Stimulated activated CD4-positive, alpha-beta T cell treated with anti-CD3 and anti-CD28 coated beads, Interleukin-15, amount 100 ng/mL, for 1 hour (primary cell): ENCODE measurements at places on chromosomes 13 and 19.

DNA sequence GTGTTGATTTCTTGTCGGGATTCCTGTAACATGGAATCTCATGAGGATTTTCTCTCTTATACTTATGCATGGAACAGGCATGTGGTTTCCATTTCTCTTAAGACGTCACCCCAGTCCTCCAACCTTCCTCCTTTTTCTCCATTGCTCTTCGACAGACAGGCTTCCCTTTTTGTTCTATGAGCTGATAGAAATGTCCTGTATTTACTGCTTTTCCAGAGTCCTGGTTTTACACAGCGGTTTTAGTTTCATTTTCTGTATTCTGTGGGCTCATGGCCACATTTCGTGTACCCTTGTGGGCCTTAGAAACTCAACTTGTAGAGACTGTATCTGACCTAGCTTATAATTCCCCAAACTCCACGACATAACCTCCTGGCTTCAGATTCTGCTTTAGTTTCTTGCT is 113.1 kb downstream of the PAN3 start:
- DNase-seq = no peak

DNA sequence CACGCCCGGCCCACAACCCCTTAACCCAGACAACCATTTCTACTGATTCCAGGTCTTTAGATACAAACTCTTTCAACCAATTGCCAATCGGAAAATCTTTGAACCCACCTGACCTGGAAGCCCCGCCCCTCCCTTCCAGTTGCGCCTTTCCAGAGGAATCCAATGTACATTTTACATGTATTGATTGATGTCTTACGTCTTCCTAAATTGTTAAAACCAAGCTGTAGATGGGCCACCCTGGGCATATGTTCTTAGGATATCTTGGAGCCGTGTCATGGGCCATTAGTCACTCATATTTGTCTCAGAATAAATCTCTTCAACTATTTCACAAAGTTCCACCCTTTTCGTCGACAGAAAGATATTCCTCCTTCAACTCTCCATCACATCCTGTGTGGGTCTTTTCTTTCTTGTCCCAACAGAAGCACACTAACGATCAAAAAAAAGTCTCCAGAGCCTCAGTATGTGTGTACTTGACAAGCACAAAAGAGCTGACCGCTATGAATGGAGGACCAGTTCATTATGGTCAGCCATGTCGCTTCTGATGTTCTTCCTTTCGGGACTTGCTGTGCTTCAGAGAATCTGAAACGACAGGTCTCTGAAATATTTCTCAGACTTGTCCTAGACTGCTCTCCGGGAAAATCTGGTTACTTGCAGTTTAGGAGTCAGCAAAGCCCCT is 601 bp upstream of the ZNF749 start:
- no peak for DNase-seq

GRCh38 chr13:107210723-107211030 is 642.7 kb upstream of the ARGLU1 start:
- DNase-seq = no peak

GRCh38 chr19:50803633-50804419 is 13.6 kb downstream of the ACP4 start:
- no peak for DNase-seq

- no peak for DNase-seq
Observed at GRCh38 chr13:24103782-24104372, 56.6 kb upstream of the SPATA13 start.

- no peak for DNase-seq
Observed at GRCh38 chr19:32895384-32895783, 25.8 kb upstream of the SLC7A9 start.

- DNase-seq = no peak
Observed at GRCh38 chr19:31543456-31543855, 194.2 kb upstream of the TSHZ3 start.

DNA sequence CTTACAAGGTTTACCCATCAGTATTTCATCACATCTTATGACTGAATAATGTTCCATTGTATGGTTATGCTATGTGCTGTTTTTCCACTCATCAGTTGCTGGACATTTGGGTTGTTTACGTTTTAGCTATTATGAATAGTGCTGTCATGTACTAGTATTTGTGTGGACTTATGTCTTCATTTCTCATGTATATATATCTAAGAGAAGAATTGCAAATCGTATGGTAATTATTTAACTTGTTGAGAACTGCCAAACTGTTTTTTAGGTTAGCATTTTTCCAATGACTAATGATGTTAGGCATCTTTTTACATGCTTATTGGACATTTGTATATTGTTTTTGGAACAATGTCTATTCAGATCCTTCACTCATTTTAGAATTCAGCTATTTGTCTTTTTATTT is 368.3 kb downstream of the LMO7 start:
- no peak for DNase-seq

DNA sequence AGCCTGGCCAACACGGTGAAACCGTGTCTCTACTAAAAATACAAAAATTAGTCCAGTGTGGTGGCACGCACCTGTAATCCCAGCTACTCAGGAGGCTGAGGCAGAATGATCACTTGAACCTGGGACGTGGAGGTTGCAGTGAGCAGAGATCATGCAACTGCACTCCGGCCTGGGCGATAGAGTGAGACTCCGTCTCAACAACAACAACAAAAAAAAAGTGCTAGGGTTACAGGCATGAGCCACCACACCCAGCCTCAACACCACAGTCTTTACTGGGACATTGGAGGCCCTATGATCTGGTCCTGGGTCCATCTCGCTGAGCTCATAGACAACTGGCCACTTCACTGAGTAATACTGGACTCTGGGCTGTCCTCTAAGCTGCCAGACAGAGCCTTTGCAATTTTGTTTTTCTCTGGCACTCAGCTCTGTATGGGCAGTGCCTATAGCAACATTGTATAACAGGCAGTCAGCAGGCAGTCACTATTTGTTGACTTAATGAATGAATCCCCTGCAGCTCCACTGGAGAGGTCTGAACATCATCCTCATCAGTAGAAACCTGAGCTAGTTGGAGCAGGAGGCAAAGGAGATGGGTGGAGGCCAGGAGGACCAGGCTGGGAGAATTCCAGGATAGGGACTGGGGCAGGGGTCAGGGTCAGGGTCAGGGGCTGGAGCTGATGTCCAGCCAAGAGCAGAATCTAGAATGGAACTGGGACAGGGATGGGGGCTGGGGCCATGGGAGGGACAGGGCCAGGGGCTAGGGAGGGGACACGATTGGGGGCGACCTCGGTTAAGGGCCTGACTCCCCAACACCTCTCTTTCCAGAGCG is 8.1 kb downstream of the BLOC1S3 start:
- DNase-seq = no peak

- no peak for DNase-seq
Observed at GRCh38 chr13:50197705-50198104, 182.5 kb downstream of the KCNRG start.

- no peak for DNase-seq
Observed at GRCh38 chr13:65844266-65844841, 1385.8 kb downstream of the PCDH9 start.

DNA sequence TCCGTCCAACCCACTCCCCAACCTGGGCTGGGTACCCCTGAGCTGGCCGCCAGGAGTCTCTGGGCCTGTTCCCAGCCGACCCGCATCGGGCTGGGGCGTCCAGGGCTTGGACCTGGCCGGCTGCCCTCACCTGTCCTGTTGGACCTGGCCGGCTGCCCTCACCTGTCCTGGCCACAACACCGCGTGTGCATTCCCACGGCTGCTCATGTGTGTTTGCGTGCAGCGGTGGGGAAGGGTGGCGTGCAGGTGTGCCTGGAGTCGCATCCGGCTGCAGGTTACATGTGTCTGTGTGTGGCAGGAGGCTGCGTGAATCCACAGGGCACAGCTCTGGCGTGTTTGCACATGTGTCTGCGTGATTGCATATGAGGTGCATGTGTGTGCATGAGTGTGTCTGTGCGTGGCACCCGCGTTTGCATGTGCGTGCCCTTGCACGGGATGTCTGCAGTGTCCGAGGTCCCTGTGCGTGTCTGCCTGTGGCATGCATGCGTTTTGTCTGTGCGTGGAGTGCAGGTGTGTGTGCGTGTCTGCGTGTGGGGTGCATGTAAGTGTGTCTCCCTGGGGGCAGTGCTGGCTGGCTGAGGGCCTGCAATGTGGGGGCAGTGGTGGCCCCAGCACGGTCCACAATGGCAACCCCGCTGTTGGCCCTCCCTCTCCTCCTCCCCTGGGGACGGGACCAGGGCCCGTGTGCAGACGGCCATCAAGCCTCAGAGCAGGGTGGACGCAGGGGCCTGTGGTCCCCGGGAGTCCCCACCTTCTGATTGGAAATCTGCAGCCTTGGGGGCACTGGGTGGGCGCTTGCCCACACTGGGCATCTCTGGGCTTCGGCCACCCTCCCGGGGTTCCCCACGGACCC is 3.4 kb downstream of the EFNA2 start:
- DNase-seq = no peak

- no peak for DNase-seq
Observed at GRCh38 chr13:35771898-35772297, 295.4 kb upstream of the MAB21L1 start.

DNA sequence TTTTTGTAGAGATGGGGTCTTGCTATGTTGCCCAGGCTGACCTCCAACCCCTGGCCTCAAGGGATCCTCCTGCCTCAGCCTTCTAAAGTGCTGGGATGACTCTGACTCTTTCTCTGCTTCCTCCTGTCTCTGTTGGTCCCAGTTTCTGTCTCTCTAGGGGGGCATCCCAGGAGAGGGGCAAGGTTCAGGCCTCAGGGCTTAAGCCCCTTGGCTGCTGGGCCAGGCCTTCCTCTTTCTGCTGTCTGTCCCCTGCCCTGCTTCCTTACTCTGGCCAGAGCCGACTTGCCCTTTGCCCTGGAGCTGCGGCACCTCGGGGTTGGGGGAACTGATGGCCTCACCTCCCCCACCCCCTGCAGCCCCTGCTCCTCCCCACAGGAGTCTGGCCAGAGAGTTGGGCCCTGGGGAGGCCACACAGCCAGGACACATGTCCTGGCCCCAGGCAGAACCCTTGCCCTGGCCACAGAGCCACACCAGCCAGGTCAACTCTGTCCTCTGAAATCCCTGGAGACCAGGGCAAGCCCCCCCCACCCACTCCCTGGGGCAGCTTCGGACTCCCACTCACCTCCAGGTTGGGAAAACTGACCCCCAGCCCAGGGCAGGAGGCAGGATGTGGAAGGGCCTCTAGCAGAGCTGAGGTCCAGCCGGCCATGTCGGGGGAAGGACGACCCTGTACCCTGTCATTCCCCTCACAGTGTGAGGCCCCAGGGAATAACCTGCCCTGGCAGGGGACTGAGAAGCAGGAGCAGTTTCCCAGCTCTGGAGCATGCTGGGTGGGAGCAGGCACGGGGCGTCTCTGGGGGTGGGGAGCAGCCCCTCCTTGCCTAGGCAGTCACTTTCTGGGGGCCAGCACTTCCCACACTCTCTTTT is 23.7 kb downstream of the CEBPA start:
- DNase-seq = no peak

- no peak for DNase-seq
Observed at GRCh38 chr13:103547914-103548313, 481.7 kb upstream of the SLC10A2 start.
